A549 treated with RU486 at 1 μM for 4 hours (cell line): ENCODE measurements at places on chromosomes 3 and 15. TPM values are rescaled to one million over a fixed set of nuclear protein-coding genes. Genes with fewer than 3 reads are reported as not detected.

GJD2 gene
- total RNA-seq: not detected in 5 replicates

GRM7 gene
- not detected in 5 replicates for total RNA-seq

CCR8 gene
- not detected in 5 replicates for total RNA-seq

MESP2 gene
- 0.26 to 0.67 TPM (median 0.42 TPM) in 5 replicates for total RNA-seq

DGKG gene
- 8.0 to 18.8 TPM (median 11.4 TPM) in 5 replicates for total RNA-seq

SPINT1 gene
- total RNA-seq: 0.87 to 1.5 TPM (median 1.1 TPM) in 5 replicates

TMEM42 gene
- total RNA-seq: 6.5 to 11.1 TPM (median 10.6 TPM) in 5 replicates

ESYT3 gene
- 0.57 to 0.88 TPM (median 0.76 TPM) in 5 replicates for total RNA-seq

CNTN4 gene
- not detected in 5 replicates for total RNA-seq

DOCK3 gene
- total RNA-seq: 0.27 to 0.39 TPM (median 0.34 TPM) in 5 replicates

KY gene
- 0.07 to 0.21 TPM (median 0.10 TPM) in 4 of 5 replicates, not detected in the other for total RNA-seq

HCN4 gene
- total RNA-seq: 0.21 to 0.35 TPM (median 0.31 TPM) in 5 replicates

CCDC39 gene
- not detected in 5 replicates for total RNA-seq

ZNF662 gene
- not detected in 5 replicates for total RNA-seq

INTS14 gene
- 41.8 to 48.9 TPM (median 43.2 TPM) in 5 replicates for total RNA-seq

KBTBD13 gene
- not detected in 5 replicates for total RNA-seq
